ENCODE measurements at places on chromosomes 16 and 17.

- peak; percentile 74 for DNase-seq
Measured at GRCh38 chr16:22284637-22285036, 12.6 kb upstream of the POLR3E start.

- no peak for DNase-seq
Measured at GRCh38 chr16:85520853-85521521, 92.1 kb upstream of the GSE1 start.

GRCh38 chr16:2151188-2152091, 3.0 kb downstream of the RAB26 start:
- DNase-seq: no peak

- no peak for DNase-seq
Measured at GRCh38 chr17:27862840-27863239, 30.3 kb downstream of the LYRM9 start.

GRCh38 chr16:4349332-4349731, 1.8 kb downstream of the PAM16 start:
- no peak for DNase-seq

- no peak for DNase-seq
Measured at GRCh38 chr17:31523862-31524730, 132.6 kb downstream of the RAB11FIP4 start.

GRCh38 chr16:20122011-20122410, 48.3 kb upstream of the GPR139 start:
- no peak for DNase-seq

DNA sequence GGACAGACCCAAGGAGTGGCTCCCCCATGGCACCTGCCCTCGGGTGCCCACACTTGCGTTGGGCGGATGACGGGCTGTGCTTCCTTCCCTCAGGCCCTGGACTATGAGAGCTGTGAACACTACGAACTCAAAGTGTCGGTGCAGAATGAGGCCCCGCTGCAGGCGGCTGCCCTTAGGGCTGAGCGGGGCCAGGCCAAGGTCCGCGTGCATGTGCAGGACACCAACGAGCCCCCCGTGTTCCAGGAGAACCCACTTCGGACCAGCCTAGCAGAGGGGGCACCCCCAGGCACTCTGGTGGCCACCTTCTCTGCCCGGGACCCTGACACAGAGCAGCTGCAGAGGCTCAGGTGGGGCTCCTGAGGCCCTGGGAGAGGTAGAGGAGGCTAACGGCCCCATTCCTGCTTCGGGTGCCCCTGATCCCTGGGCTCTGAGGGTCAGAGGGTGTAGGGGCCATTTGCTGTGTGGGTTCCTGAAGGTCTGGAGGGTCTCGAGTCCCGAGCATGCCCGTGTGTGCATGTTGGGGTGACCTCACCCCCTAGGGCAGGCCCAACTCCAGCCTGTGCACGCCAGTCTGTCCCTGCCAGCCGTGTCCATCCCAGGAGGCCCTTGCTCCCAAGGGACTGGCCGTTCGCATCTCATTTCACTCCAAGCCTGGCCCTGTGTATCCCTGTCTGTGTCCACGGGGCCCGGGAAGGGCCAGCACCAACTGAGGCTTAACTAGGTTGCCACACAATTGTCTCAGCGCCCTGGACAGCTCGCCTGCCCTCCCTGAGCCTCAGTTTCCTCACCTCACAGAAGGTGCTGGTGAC, 10.0 kb downstream of the SLC22A31 start:
- DNase-seq: no peak

DNA sequence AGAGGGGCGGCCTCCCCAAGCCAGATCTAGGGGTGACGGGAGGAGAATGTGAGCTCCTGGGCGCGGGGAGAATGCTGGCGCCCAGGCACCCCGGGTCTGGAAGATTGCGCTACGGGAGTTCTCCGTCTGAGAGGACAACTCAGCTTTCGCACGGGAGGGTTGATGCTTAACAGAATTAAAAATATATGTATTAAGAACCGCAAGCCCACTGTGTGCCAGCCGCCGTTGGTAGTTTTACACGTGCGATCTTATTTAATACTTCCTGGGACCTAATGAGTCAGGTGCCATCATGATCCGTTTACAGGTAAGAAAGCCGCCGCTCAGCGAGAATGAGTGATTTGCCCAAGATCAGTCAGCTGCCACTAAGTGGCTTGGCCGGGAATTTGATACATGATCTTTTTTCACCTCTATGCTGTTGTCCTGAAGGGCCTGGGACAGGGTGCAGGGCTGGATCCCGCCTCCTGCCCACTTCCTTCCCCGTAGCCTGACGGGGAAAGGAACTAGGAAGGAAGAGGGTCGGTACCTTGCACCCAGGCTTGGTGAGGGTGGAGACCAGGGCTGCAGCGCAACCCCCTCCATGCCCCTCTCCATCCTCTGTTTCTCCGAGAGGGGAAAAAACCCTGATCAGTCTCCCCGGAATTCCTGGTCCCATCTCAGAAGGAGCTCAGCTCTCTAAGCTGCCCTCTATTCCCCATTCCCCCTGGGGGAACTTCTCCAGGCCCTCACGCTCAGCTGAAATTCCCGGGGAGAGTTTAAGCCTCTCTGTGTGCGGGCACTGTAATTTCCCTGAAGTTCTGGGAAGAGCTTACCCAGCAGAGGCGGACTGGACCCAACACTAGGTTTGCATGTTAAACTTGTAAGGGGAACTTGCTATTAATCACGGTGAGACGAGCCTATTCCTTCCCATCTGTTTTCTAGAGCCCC, 983 bp downstream of the VAT1L start:
- DNase-seq: no peak

DNA sequence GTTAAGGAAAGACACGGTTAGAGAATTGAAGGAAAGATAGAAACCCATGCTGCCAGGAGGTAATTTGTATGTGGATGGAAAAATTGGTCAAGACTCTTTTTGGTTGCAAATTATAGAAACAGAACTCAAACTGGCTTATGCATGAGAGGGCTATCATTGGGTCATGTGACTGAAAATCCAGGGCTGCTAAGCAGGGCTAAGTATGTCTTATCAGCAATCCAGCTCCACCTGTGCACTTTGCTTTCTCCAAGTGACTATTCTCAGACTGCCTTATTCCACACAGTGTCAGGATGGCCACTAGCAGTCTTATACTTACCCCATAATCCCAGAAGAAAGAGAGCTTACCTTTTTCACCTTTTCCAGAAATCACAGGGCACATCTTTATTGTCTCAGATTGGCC, 113.5 kb downstream of the CBLN1 start:
- DNase-seq: no peak
